ENCODE measurements at places on chromosomes 12 and 14.

DNA sequence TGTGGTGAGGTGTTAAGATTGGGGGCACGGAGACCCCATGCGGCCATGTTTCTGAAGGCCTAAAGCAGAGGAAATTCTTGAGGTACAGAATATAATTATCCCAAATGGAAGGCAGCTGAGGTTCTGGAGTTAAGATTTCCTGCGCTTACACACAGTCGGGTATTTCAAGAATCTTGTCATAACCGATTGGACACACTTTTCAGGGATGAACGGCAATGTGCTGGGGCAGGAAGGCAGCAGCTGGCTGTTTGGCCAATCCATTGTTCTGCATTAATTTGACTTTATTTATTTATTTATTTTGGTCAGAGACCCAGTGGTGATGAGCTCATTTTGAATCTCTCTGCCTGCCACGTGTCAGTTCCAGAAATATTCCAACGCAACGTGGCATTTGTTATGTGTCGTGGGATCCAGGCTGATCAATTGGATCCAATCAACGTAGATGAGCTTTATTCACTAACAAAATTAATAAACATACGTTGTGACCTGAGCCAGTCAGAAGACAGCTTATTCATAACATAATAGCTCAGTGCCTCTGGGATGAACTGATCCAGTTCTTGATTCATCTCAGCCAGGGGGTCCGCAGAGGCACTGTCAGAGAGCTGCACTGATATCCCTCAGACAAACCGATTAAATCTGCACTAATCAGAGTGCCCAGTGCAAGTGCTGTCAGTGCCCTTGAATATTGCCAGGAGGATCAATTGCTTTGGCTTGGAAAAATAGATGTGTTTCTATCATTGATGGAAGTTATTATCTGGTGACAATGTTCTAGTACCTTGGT lies 181.0 kb downstream of the KTN1 start:
- no peak for DNase-seq

DNA sequence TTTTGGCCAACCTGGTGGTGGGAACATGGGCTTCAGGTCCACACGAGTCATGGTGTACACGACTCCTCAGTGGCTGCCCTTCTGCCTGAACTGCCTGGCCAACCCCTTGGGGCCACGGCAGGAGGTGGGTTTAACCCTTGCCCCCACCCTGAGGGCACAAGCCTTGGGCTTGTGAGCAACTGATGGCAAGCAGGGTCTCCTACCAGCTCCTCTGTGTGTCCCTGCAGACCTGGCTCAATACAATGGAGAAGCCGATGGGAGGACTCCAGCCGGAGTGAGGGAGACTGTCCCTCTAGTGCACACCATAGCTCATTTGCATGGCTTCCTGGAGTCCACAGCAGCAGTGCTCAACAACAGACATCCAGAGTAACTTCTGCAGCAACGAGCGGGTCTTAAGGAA lies 28.0 kb downstream of the JAG2 start:
- no peak for DNase-seq

DNA sequence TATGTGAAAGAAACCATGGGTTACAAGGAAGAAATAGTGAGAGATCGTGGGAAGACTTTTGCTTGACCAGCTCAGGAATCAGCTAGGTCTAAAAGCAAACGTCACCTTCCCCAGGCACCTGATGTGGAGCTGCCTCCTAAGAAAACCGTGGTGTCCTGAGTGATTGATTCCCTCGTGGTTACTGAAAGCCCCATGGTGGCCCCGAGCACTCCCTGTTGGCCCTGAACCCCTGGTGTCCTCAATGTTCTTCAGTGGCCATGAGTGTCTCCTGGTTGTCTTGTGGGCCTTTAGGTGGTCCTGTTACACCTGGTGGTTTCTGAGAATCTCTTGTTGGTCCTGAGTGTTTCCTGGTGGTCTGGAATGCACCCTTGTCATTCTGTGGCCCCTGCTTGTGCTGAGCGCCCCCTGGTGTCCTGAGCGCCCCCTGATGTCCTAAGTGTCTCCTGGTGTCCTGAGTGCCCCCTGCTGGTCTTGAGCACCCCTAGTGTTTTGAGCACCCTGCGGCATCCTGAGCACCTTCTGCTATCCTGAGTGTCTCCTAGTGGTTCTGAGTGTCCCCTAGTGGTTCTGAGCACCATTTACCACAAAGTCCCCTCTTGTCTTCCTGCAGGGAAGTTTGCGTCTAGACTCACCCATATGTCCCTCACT lies 518.7 kb downstream of the TMEM121 start:
- DNase-seq: peak; percentile 52

DNA sequence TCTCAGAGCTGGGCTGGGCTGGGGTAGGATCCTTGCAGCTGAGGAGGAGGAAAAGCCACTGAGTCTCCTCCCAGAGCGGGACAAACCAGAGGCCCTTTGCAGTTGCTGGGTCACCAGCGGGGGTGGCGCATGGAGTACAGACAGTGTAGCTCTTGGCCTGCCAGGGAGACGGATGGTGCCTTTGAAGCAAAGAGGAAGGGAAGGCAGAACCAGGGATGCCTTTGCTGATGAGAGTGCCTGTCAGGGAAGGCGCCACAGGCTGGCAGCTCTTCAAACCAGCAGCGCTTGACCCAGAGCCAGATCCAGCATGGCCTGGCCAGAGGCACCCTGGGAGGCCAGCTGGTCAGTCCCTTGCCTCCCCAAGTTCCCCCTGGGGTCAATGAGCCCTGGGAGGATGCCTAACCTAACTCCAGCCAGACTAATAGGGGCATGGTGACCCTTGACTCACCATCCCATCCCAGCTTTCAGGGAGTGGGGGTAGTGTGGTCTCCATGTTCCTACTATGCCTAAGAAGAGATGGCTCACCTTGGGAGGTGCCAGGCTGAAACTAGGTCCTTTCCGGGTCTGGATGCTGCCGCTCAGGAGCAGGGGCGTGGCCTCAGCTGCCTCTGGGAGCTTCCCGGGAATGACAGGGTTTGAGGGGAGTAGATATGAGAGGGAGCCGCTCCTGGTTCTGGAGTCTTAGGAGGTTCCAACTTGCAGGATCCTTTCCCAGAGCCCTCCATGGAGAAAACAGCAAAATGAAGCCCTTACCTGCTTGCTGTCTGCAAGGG lies 19.8 kb downstream of the VASH1 start:
- no peak for DNase-seq

DNA sequence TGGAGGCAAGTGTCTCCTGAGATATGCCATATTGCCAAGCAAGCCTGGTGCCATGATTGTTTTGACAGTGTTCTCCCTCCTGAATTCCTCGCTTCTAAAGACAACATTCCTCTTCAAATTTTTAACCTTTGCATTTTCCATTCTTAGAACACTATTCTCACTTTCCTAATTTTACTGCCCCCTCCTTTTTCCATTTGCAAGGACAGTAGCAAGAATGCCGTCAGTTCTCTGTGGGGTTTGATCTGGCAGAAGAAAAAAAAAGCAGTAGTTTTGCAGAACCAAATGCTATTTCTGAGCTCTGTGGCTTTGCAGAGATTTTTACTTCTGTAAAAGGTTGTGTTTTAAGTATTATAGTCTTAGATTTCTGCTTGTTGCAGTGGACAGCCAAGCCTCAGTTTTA lies 295.2 kb downstream of the NUAK1 start:
- no peak for DNase-seq

GRCh38 chr14:97462081-97462480 lies 664.9 kb downstream of the VRK1 start:
- DNase-seq: no peak

GRCh38 chr12:51242120-51242519 lies 3.5 kb downstream of the DAZAP2 start:
- DNase-seq: no peak

DNA sequence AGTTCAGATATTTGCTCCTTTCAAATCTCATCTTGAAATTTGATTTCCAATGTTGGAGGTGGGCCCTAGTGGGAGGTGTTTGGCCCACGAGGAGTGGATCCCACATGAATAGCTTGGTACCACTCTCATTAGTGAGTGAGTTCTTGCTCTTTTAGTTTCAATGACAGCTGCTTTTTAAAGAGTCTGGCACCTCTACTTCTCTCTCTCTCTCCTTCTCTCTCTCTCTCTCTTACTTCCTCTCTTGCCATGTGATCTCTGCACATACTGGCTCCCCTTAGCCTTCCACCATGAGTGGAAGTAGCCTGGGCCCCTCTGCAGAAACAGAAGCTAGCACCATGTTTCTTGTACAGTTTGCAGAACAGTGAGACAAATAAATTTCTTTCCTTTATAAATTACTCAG lies 25.1 kb downstream of the GPR65 start:
- DNase-seq: no peak

GRCh38 chr14:80784820-80785219 lies 156.7 kb downstream of the CEP128 start:
- no peak for DNase-seq

DNA sequence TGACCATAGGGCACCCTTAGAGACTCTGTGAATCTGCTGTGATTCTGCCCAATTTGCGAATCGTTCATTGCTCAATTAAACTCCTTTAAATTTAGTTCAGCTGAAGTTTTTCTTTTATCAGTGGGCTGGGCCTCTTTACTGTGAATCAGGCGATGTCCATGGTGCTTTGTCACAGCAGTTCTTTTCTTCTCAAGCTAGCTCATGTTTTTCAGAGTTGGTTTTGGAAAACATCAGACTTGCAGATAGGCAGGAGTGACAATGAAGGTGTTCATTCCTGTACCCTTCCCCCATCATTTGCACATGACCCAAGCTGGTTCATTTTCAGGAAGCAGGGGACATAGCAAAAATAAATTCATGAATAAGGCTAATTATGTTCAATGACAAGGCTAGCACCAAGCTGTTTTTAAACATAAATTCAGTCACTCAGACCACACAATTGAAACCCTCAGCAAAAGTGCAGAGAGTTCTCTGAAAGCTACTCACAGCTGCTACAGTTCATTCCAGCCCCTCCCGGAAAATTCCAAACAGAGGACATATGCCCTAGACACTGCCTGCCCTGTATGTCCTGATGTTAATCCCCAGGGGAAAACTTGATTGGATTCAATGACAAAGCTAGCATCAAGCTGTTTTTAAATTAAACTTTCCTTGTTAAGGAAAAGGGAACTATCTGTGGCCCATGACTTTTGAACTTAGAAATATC lies 383.3 kb downstream of the C12orf75 start:
- DNase-seq: no peak

All from T-helper 17 cell (primary cell).